ENCODE measurements at places on chromosomes 7 and 10.

DNA sequence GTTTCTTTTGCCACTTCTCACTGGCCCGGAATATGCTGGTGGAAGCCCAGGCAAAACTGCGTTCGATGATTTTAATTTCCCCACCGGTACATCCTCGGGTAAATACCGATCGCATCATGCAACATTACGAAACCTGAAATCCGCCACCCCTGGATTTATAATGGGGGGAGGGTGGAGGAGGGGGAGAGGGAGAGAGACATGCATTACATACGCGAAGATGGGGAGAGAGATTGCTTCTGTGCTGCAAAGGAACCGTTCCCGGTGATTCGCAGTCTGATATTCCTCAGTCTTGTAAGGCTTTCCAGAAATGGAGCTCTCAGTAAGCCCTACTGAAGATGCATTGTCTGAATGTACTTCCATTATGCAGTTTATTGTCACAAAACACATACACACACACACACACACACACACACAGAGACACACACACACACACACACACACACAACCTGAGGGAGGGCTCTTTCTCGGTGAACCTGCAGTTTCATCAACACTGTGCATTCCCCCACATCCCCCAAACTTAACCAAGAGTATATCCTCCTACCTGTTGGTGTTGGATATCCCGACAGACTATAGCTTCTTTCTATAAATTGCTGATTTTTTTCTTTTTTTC lies 741 bp downstream of the GPR85 start:
- DNase-seq = no peak

GRCh38 chr10:60426425-60426824 lies 36.8 kb upstream of the ANK3 start:
- DNase-seq = no peak

DNA sequence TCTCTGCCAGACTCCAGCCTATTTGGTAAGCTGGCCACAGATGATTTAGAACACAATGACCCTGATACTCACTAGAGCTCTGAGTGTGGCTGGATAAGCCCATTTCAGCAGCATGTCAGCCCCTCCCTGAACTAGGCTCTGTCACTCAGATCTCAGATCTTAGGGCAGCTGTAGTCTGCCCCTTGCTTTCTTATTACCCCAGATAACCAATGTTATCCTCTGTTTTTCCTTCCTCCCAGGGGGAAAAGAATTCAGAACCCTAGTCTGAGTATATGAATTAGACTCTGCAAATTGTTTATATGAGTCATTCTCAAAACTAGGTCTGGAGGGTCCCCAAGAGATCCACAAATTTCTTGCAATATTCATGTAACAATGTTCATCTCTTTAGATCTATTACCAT lies 286.2 kb downstream of the KCNMA1 start:
- no peak for DNase-seq

GRCh38 chr7:159038066-159038465 lies 106.6 kb downstream of the VIPR2 start:
- DNase-seq = no peak

DNA sequence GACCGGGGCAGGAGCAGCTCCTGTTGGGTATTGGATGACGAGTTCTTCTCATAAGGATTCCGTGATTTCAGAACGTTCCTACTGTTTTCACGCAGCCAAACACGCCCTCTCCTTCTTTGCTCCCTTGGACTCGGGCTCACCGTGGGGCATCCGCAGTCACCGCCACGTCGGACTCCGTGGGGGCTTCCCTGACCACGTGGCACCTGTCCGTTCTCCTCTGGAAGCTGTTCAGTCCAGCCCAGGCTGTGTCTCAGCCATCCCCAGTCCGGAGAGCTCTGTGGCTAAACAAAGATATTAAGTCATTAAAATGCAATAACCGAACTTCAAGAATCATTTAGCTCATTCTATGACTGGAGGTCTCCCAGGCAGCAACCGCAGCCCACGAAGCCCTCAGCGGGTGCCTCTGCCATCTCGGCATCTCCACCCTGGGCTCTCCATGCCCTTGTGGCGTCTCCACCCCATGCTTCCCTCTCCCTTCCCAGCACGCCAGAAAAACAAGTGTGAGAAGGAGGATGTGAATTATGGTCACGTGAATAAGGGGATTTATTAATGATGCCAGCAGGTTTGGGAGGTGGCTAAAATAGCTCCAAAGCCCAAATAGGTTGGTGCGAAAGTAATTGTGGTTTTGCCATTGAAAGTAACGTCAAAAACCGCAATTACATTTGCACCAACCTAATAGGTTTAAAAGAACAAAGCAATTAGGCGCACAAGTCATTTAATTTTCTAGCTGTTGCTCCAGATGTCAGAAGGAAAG lies 224.6 kb upstream of the PPP2R2D start:
- DNase-seq = no peak

GRCh38 chr10:86349474-86349873 lies 17.1 kb downstream of the GRID1 start:
- peak; percentile 33 for DNase-seq

GRCh38 chr10:130137090-130137448 lies 878 bp downstream of the GLRX3 start:
- DNase-seq = no peak

DNA sequence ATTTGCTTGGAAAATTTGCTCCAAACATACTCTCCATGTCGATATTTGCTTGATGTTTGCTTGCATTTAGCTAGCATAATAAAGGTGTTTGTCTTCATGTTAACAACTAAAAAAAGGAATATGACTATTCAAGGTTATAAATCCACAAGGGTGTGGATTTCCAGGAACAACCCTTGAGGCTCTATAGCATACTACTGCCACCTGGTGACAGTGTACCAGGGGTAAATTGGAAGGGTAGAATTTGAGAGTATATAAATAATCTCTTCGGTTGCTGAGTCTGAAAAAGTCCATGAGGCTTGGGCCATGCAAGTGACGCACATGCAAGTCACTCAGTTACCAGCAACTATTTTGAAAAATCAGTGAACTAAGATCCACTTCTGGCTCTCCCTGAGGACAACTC lies 68.4 kb downstream of the SLIT1 start:
- DNase-seq = no peak

GRCh38 chr10:34530778-34531177 lies 284.3 kb downstream of the PARD3 start:
- no peak for DNase-seq

- DNase-seq = no peak
These were observed 72.4 kb upstream of the AGK start for GRCh38 chr7:141478845-141479244.

GRCh38 chr7:105652359-105652993 lies 71.2 kb upstream of the EFCAB10 start:
- peak; percentile 64 for DNase-seq

- no peak for DNase-seq
These were observed 283.5 kb downstream of the ABCA13 start for GRCh38 chr7:48454750-48455192.

- DNase-seq = no peak
These were observed 21.8 kb downstream of the KCP start for GRCh38 chr7:128888756-128889095.

- no peak for DNase-seq
These were observed 30.5 kb downstream of the GNAI1 start for GRCh38 chr7:80165177-80165576.

- DNase-seq = no peak
These were observed 45.5 kb downstream of the VWA2 start for GRCh38 chr10:114284346-114285071.

DNA sequence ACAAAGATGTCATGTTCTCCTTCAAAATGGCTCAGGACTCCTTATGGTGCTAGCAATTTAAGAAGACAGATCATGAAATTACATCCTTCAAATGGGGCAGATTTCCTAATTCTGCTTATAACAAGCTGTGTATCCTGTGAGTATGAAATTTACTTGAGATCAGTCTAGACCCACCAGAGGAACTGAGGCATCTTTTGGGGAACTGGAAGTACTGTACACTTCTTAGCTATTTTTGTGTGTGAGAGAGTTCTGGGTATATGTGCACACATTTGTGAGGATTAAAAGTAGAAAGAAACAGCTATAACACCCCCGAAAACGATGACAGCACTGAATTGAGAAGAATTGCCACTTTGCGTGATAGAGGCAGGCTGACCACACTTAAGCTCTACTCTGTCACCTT lies 187.0 kb upstream of the CCDC6 start:
- DNase-seq = no peak

GRCh38 chr7:148914208-148914777 lies 30.2 kb upstream of the EZH2 start:
- DNase-seq = no peak

GRCh38 chr10:43110338-43111071 lies 27.7 kb upstream of the CSGALNACT2 start:
- no peak for DNase-seq

DNA sequence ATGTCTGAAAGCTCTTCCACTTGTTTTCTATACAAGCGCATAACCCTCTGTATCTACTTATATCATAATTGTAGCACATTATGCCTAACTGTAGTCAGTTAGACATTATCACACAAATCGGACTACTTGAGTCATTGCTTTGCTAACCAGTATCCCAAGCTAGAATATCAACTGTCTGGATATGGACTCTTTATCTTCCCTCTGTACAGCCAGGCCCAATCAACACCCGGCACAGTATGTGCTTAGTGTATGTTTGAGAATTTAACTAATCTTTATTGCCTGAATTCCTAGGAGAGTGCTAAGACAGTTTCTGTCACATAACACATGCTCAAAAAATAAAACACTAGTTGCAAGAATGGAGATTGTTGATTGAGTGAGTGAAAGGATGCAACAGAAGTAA lies 211.2 kb downstream of the ARL4A start:
- DNase-seq = no peak

DNA sequence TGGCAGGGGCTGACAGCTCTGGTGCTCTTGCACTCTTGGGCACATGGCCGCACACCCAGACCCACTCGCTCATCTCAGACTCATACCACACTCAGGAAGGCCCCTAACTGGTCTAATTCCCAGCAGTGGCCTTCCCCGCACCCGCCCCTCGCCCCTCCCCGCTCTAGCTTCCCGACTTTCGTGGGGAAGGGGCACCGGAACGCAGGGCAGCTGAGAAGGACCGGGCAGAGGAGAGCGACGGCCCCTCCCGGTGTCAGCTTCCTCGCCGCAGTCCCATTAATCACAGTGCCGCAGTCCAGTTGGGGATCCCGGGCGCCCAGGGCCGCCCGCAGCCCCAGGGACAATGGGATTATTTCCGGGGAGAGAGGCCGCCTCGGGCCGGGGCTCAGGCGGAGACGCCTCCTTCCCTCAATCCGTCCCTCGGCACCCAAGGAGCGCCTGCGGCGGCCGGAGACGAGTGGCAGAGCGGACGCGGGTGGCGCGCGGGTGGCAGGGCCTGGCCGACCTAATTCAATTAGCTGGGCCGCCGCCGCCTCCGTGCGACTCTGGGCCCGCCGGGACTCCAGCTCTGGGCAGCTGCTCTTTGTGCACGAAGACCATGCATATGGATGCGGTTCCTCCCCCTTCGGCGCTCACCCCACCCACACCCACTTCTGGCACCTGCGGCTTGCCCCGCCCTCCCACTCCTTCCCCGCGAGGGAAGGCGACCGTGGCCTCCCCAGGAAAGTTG lies 7.8 kb upstream of the TLX1 start:
- no peak for DNase-seq

- DNase-seq = no peak
These were observed 3.4 kb upstream of the REPIN1 start for GRCh38 chr7:150365194-150365593.

GRCh38 chr7:6375348-6376101 lies 72.2 kb downstream of the DAGLB start:
- no peak for DNase-seq

GRCh38 chr10:90916392-90917237 lies 4.3 kb downstream of the ANKRD1 start:
- DNase-seq = no peak

- peak; percentile 37 for DNase-seq
These were observed 23.6 kb downstream of the ST8SIA6 start for GRCh38 chr10:17430647-17431355.

- DNase-seq = peak; percentile 32
These were observed 506.4 kb upstream of the C7orf33 start for GRCh38 chr7:148084138-148084537.

- DNase-seq = no peak
These were observed 65.3 kb upstream of the CAMK2B start for GRCh38 chr7:44390701-44391100.

GRCh38 chr7:90424720-90425119 lies 21.5 kb downstream of the CLDN12 start:
- DNase-seq = no peak

- no peak for DNase-seq
These were observed 37.3 kb upstream of the SLC29A3 start for GRCh38 chr10:71281646-71282322.

GRCh38 chr10:49524496-49524895 lies 14.4 kb downstream of the ERCC6 start:
- DNase-seq = no peak

DNA sequence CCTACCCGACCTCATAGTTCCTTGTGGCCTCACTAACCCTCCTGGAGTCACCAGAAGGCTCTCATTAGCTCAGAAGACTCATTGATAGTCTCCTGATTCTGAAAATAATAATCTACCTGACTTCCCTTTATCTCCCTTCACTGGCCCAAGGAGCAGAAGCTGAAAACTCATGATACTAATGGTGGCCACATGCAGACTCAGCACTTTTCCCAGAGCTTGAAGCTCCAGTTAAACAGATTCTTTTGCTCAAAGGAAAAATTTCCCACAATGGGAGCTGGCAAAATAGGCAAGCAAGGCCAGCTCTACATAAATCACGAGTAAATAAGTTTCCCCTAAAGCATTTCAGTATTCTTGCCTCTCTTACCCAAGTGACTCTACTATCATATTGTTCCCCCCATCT lies 8.2 kb downstream of the NAPEPLD start:
- DNase-seq = no peak

DNA sequence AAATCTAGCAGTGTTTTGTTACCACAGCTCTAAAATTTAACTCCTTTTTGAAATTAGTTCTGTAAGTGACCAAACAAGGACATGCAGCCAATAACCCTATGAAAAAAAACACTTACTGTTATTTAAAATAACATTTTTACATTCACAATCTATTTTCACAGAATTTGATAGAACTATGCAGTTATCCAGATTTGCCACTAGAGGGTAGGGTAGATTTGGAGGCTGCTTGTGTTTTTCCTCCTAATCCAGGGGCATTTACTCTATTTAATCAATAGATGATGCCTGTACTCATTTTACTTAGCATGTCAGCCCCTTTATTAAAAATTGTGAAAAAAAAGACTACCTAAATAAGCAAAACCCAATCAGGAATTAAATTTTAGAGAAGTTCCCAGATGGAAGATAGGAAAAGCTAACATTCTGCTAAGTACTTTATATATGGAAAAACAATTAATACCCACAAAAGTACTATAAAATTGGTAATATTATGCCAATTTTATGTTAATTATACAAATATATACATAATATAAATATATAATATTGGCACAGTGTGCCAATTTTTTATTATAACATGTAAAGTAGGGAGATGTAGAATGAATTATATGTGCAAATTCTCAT lies 18.1 kb upstream of the LIPK start:
- DNase-seq = no peak

- no peak for DNase-seq
These were observed 62.7 kb upstream of the IGFBP3 start for GRCh38 chr7:45983720-45984255.

DNA sequence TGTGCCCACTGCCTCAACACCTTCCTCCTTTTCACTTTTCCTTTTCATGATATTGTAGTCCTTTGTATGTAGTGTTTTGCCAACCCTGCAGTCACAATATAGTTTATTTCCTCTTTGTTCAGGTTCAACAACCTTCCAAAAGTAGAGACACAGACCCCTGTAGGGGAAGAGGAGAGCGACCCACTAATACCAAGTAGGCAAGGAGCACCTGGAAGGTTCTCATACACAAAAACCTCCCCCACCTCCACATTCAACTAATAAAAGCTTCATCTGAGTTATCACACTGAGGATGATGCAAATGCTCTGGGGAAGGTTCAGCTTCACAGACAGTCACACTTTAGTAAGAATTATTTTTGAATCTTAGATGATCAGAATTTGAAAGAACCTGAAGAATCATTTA lies 41.6 kb downstream of the PIK3AP1 start:
- DNase-seq = no peak
